ENCODE measurements at places on chromosomes 1 and 21. TPM values are rescaled to one million over a fixed set of nuclear protein-coding genes. Genes with fewer than 3 reads are reported as not detected.
A peak's percentile ranks its signal among the peaks of the same experiment; 100 is the strongest.

SELENBP1 gene
- total RNA-seq = 20.0 TPM

KRTAP19-3 gene
- not detected for total RNA-seq

GRCh38 chr1:204587621-204588020 is 71.4 kb downstream of the MDM4 start:
- H3K27ac ChIP-seq = no peak overlapping the region
- H3K27me3 ChIP-seq = no peaks in the 10 kb centered on the region
- H3K4me3 ChIP-seq = no peak overlapping the region
- peaks cover 6% of the 10 kb centered on the region for H3K4me1 ChIP-seq
- H3K36me3 ChIP-seq = no peaks in the 10 kb centered on the region

DNA sequence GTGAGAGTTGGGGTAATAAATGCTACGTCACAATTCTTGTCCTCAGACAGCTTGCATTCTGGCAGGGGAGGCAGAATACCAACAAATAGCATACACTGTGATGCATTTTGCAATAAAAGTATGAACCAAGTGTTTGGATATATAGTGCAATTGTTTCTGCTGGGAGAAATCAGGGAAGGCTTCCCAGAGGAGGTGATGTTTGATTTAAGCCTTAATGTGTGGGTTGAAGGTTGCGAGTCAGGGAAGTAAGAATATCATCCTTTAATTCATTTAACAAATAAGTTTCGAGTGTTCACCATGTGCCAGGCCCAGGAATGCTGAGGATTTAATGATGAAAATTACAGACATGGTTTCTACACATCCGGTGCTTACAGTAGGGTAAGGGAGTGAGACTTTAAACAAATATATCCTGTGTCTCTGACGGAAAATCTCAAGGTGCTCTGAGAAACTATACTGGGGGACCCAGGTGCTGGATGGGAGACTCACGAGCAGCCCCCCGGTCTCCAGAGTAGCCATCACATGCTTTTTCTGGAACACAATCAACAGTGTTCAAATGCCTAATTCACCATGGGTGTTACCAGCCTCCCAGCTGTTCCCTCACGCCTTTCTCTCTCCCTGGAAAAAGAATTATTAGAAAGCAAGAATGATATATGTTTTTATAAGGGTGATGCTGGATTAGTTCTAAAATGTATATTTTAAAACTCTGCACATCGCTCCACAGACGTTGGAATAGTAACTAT is 31.7 kb downstream of the RASSF5 start:
- no peaks in the 10 kb centered on the region for H3K4me1 ChIP-seq
- H3K4me3 ChIP-seq = no peak overlapping the region
- H3K27me3 ChIP-seq = no peaks in the 10 kb centered on the region
- H3K27ac ChIP-seq = no peak overlapping the region
- no peak for DNase-seq
- H3K36me3 ChIP-seq = no peaks in the 10 kb centered on the region

DNA sequence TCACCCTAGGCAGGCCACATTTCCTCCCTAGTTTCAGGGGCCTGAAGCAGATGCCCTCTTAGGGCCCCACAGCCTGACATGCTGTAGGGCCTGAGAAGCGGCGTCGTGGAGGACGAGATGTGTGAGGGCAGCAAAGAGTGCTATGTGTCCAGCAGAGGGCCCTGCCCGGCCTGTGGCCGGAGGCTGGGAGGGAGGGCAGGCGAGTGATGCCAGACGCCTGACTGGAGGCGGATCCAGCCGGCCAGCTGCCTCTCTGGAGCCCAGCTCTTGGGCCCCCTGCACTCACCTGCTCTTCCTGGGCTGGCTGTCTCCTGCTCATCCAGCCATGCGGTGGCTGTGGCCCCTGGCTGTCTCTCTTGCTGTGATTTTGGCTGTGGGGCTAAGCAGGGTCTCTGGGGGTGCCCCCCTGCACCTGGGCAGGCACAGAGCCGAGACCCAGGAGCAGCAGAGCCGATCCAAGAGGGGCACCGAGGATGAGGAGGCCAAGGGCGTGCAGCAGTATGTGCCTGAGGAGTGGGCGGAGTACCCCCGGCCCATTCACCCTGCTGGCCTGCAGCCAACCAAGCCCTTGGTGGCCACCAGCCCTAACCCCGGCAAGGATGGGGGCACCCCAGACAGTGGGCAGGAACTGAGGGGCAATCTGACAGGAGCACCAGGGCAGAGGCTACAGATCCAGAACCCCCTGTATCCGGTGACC is at the start of gene GPR37L1:
GPR37L1 (plus strand) TSS at position 279 of the 697 bp plus-strand sequence; CDS start at position 326, 47 bp downstream.
- peak; percentile 56 for DNase-seq
- H3K36me3 ChIP-seq = no peaks in the 10 kb centered on the region
- peaks cover 4% of the 10 kb centered on the region for H3K4me1 ChIP-seq
- no peaks in the 10 kb centered on the region for H3K27me3 ChIP-seq
- no peak within 1 kb of the TSS for H3K4me3 ChIP-seq
